ENCODE measurements at places on chromosomes 6 and 20.
A peak's percentile ranks its signal among the peaks of the same experiment; 100 is the strongest.

GRCh38 chr20:50426866-50427718, 83.1 kb upstream of the PTPN1 start:
- peak; percentile 44 for DNase-seq

DNA sequence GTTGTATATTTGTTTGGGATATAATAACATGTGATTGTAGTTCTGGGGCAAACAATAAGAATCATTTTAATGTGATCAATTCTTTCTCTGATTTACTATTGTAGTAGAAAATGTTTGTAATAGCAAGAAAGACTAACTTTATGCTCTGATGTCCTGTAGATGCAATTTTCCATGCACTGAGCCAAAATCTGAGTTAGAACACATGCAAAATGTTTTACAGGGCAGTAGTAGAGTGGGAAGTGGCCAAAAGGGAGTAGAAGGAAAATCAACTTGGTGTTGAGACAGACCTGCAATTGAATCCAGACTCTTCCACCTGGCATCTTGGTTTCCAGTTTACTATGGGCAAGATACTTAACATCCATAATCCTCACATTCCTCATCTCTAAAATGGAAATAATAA, 93.5 kb upstream of the BMP5 start:
- DNase-seq = no peak

DNA sequence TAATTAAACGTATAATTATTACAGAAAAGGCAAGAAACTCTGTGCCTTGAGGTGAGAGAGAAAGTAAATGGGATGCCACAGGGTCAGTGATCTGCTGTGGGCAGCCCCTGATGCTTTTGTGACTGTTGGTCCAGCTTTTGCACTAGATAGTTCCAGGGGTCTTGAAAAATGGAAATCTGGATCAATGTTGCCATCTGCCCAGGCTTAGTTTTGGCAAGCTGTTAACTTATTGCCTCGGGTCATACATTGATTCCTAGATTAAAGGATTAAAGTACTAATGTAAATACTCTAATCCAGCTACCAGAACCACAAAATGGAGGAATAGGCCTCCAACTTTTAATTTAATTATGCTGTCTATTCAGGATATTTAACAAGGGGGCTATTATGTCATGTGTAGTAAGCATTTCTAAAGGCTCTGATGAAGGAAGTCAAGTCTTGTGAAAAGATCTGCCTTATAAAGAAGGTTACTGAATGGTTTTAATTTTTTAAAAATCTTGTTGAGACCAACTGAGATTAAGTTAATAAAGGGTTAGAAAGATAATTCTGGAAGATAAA, 376.0 kb upstream of the HS3ST5 start:
- no peak for DNase-seq

DNA sequence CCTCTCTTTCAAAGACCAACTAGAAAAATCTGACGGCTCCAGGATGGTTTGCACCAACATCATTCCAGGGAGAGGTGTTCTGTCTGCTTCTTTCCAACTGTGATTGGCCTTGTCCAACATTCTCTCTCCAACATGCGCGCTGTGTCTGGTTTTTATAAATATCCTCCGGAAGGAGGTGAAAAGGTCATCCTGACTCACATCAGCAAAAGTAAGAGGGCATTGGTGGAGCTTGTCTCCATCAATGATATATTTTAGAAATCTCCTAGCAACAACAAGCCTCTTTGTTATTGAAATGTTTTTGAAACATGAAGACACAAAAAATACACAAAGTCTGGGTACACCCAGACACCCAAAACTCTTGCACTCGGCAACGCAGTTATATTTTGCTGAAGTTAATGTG, 475.3 kb upstream of the JARID2 start:
- DNase-seq = no peak

DNA sequence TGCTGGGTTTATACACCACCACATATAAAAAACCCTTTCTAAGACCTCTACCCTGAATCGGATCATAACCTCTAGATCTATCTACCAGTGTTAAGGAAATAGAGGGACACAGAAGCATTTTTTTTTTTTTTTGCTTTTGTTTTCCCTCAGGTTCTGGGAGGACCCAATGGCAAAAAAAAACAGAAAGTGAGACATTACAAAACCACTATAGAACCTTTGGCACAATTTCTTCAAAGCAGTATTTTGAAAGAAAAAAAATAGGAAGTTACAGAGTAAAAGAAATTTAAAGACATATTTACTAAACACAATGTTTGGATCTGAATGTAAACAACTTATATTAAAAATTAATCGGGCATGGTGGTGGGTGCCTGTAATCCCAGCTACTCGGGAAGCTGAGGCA, 1258.7 kb upstream of the GJE1 start:
- peak; percentile 58 for DNase-seq

DNA sequence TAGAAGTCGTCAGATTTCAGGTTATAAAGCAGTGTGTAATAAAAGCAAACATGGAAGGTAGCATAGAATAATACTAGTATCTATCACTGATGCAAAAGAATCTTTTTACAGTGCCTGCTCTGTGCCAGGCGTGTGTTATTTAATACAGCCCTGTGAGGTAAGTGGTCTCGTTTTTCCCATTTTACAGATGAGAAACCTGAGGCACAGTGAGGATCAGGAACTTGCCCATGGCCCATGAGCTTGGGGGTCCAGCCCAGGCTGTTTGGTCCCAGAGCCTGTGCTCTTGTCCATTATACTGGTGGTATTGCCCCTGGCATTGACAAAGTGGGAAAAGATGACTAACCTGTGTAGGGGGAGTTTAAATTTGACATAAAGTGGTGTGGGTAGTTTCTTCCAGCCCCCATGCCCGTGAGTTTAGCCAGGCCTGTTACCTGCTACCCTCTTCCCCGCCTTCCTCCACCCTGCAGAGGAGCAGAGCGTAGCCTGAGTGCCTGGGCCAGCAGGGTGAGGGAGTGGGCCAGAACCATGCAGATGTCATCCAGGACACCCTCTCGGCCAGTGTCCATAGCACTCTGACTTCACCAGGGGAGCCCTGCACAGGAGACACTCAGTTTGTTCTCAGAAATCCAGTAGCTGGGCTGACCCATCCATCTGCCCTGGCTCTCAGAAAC, 16.6 kb downstream of the WRNIP1 start:
- DNase-seq = no peak

GRCh38 chr6:8082954-8083858, 19.0 kb upstream of the BLOC1S5 start:
- peak; percentile 75 for DNase-seq
